ENCODE measurements at places on chromosomes 5 and 9.

DNA sequence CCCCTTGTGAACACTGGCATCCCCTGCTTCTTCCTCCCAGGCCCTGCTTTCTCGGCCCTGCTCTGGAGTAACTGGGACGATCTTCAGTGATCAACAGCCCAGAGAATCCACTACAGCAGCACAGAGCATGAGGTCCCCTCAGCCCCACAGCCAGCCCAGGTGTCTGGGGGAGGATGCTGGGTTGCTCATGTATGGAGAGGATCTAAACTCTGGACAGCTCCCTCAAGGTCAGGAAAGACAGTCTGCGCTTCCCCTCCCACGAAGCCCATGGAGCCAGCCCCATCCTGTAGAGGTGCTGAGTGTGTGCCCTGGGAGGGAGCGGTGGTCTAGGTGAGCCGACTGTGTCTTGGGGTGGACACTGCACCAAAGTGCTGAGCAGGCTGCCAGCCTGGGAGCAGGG, 190.2 kb downstream of the GABBR2 start:
- H3K36me3 ChIP-seq, result no peaks in the 10 kb centered on the region
- DNase-seq, result no peak
- no peak overlapping the region for H3K4me3 ChIP-seq

GRCh38 chr9:107546859-107547258, 57.3 kb upstream of the KLF4 start:
- H3K27me3 ChIP-seq, result no peaks in the 10 kb centered on the region
- peaks cover 13% of the 10 kb centered on the region for H3K4me1 ChIP-seq
- H3K27ac ChIP-seq, result no peak overlapping the region
- H3K36me3 ChIP-seq, result no peaks in the 10 kb centered on the region
- no peak overlapping the region for H3K4me3 ChIP-seq

GRCh38 chr5:10140195-10140973, 109.3 kb downstream of the ATPSCKMT start:
- H3K4me3 ChIP-seq, result no peak overlapping the region
- no peaks in the 10 kb centered on the region for H3K27me3 ChIP-seq
- H3K36me3 ChIP-seq, result no peaks in the 10 kb centered on the region
- no peaks in the 10 kb centered on the region for H3K4me1 ChIP-seq
- no peak overlapping the region for H3K27ac ChIP-seq

GRCh38 chr9:89621676-89622075, 16.9 kb downstream of the GADD45G start:
- no peak overlapping the region for H3K27ac ChIP-seq
- H3K4me1 ChIP-seq, result no peaks in the 10 kb centered on the region
- no peak for DNase-seq
- no peak overlapping the region for H3K4me3 ChIP-seq
- H3K27me3 ChIP-seq, result no peaks in the 10 kb centered on the region

DNA sequence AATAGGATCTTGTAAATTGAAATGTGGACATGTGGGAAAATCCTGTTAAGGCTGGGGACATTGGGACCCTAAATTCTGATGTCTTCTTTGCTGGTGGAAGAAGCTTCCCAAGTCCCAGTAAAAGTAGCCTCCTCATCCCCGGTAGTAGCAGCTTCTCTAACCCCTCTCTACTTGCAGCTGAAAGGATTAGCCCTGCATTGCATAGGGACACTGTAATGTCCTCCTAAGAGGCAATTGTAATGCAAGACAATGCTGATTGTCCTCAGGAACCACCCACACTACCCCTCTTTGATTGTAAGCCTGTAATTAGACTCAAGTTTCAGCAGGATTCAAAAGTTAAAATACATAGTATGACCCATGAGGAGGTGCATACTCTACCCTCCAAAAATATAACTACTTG, 1938.4 kb upstream of the C9orf72 start:
- no peaks in the 10 kb centered on the region for H3K36me3 ChIP-seq
- H3K4me3 ChIP-seq, result no peak overlapping the region
- DNase-seq, result no peak
- no peaks in the 10 kb centered on the region for H3K4me1 ChIP-seq
- H3K27me3 ChIP-seq, result no peaks in the 10 kb centered on the region
- H3K27ac ChIP-seq, result no peak overlapping the region

GRCh38 chr5:107937204-107937603, 266.5 kb upstream of the EFNA5 start:
- H3K36me3 ChIP-seq, result no peaks in the 10 kb centered on the region
- no peaks in the 10 kb centered on the region for H3K4me1 ChIP-seq
- no peaks in the 10 kb centered on the region for H3K27me3 ChIP-seq
- no peak overlapping the region for H3K4me3 ChIP-seq

DNA sequence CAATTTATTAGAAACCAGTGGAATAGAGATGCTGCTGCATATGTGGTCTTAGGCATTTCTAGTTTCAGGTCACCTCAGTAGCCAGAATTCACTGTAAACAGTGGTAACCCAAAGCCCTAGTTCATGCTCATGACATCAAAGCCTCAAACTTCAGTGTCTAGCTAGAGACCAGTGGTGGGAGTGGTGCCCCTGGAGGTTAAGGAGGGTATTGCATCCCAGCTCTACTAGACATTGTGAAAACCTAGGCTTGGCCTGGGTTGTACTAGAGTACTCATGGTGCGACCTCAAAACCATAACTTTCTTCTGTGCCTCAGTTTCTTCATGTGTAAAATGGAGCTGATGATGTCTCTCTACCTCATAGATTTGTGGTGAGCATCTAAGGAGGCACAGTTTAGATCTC, 18.8 kb downstream of the COL5A1 start:
- no peak for DNase-seq
- no peaks in the 10 kb centered on the region for H3K27me3 ChIP-seq
- H3K4me3 ChIP-seq, result no peak overlapping the region

- DNase-seq, result no peak
- H3K36me3 ChIP-seq, result no peaks in the 10 kb centered on the region
- no peaks in the 10 kb centered on the region for H3K4me1 ChIP-seq
- no peak overlapping the region for H3K4me3 ChIP-seq
- no peak overlapping the region for H3K27ac ChIP-seq
- no peaks in the 10 kb centered on the region for H3K27me3 ChIP-seq
These were observed 1626.7 kb upstream of the ACO1 start for GRCh38 chr9:30757723-30758122.

DNA sequence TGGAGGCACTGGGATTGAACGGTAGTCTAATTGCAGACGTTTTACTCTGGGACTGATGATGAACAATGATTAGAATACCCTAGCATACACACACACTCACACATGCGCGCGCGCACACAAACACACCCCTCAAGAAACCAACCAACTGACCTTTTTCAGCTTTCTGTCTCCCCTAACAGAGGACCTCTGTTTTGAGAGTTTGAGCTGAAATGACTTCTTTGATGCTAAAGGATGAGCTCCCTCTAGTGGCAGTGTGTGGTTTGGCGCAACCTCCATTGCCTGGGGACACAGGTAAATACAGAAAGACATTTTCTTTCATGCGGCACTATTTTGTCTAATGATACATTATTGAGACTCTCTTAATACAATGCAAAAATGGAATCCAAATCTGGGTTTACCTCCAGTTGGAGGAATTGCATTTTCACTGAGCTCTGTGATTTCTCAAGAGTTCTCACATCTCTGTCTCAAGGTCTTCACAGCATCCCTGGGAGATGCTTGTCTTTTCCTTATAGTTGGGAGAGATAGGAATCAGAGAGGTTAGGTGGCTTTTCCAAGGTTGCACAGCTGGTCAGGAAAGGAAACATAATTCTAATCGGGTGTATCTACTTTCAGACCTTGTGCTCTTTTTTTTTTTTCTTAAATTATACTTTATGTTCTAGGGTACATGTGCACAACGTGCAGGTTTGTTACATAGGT, 187.5 kb downstream of the TMEM38B start:
- no peaks in the 10 kb centered on the region for H3K27me3 ChIP-seq
- H3K27ac ChIP-seq, result no peak overlapping the region
- H3K4me3 ChIP-seq, result no peak overlapping the region
- H3K36me3 ChIP-seq, result no peaks in the 10 kb centered on the region
- H3K4me1 ChIP-seq, result no peaks in the 10 kb centered on the region
- peak; percentile 50 for DNase-seq

DNA sequence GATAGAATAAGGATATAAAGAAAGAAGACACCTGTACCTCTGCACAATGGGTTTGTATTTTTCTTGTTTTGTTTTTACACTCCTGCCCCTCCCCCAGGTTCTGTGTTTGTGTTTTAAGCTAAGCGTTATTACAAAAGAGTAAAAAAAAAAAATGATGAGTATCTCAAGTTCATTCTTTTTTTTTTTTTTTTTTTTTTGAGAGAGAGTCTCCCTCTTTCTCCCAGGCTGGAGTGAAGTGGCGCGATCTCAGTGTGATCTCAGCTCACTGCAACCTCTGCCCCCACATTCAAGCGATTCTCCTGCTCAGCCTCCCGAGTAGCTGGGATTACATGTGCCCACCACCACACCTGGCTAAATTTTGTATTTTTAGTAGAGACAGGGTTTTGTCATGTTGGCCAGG, 29.4 kb upstream of the RAI14 start:
- DNase-seq, result no peak
- H3K27ac ChIP-seq, result no peak overlapping the region
- H3K4me3 ChIP-seq, result no peak overlapping the region
- peaks cover 3% of the 10 kb centered on the region for H3K4me1 ChIP-seq
- no peaks in the 10 kb centered on the region for H3K36me3 ChIP-seq

DNA sequence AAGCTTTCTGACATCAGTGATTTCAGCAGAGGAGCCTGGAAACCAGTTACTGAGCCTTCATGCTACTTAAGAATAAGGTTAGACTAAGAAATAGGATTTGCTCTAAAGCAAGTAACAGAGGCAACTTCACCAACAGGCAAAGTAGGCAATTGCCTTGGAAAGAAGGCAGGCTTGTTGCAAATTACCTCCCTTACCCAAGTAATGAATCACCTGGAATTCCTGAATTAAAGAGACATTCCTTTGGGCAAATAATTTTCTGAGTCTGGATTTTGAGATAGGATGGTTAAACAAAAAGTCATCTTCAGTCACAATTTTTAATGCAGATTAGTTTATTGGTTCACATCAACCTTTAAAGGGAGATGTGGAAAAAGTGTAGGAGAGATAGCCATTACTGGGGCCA, 92.8 kb downstream of the ITGA1 start:
- H3K36me3 ChIP-seq, result no peaks in the 10 kb centered on the region
- no peaks in the 10 kb centered on the region for H3K27me3 ChIP-seq
- no peaks in the 10 kb centered on the region for H3K4me1 ChIP-seq

- no peak overlapping the region for H3K27ac ChIP-seq
- peaks cover 5% of the 10 kb centered on the region for H3K27me3 ChIP-seq
- no peak overlapping the region for H3K4me3 ChIP-seq
- DNase-seq, result no peak
- no peaks in the 10 kb centered on the region for H3K36me3 ChIP-seq
These were observed 28.2 kb downstream of the RGS7BP start for GRCh38 chr5:64534033-64534432.

DNA sequence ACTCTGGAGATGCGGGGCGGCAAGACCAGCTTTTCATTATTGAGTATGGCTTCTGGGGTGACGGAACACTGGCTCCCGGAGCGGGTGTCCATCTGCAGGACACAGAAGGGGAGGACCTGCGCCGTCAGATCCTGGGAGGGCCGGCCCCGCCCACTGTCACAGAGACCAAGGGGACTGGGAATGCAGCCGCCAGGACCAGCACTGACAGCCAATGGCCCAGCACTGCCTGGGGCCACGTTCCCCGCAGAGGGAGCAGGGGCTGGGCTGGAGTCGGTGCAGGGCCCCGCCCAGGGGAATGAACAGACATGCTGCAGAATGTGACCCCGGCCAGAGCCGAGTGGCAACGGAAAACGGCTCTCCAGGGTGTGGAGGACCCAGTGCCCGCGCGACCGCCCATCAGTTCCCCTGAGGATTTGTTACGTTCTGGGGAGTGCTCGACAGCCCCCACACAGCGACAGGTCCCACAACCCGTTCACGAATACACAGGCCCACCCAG, at the start of gene ZDHHC11:
Gene ZDHHC11, minus strand, starts transcription at position 476 of the 496 bp plus-strand sequence. Its CDS starts 384 bp downstream, at position 92.
- H3K4me3 ChIP-seq, result no peak within 1 kb of the TSS
- no peaks in the 10 kb centered on the region for H3K36me3 ChIP-seq
- no peaks in the 10 kb centered on the region for H3K27me3 ChIP-seq
- H3K4me1 ChIP-seq, result no peaks in the 10 kb centered on the region

DNA sequence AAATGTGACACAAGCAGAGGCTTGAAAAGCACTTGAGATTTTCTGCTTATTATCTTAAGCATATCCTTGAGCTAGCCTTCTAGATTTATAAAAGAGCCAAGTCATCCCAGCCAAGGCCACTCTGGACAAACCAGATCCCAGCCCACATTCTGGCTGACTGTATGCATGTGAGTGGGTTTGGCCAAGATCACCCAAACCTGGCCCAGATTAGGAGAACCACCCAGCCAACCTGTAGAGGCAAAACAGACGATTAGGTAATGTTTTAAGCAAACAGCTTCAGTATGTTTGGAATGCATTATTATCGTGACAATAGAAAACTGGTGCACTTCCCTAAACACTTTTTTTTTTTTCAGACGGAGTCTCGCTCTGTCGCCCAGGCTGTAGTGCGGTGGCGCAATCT, 151.9 kb downstream of the SPATA31D1 start:
- peak; percentile 47 for DNase-seq
- no peaks in the 10 kb centered on the region for H3K36me3 ChIP-seq
- no peak overlapping the region for H3K4me3 ChIP-seq
- H3K4me1 ChIP-seq, result no peaks in the 10 kb centered on the region
- no peak overlapping the region for H3K27ac ChIP-seq

GRCh38 chr5:143134900-143135299, 268.6 kb downstream of the NR3C1 start:
- no peaks in the 10 kb centered on the region for H3K4me1 ChIP-seq
- H3K36me3 ChIP-seq, result no peaks in the 10 kb centered on the region
- no peaks in the 10 kb centered on the region for H3K27me3 ChIP-seq
- no peak overlapping the region for H3K27ac ChIP-seq
- no peak for DNase-seq
- H3K4me3 ChIP-seq, result no peak overlapping the region

DNA sequence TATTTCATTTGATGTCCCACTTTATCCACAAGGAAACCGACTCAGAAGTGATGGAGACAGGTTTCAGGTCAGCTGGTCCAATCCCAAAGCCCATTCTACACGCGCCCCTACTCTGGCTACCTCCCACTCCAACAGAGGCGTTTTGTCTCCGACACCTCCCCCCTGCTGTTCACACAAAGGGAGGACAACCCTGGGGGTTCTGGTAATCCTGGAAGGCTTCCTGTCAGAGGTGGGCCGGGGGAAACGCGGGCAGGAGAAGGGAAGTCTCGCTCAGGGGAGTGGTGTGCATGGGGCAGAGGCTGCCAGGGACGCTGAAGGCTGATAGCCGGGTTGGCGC, 39.7 kb upstream of the GABRP start:
- DNase-seq, result no peak
- no peak overlapping the region for H3K4me3 ChIP-seq
- H3K27me3 ChIP-seq, result no peaks in the 10 kb centered on the region
- no peak overlapping the region for H3K27ac ChIP-seq

- H3K4me1 ChIP-seq, result no peaks in the 10 kb centered on the region
- peak; percentile 96 for DNase-seq
- H3K36me3 ChIP-seq, result no peaks in the 10 kb centered on the region
- H3K4me3 ChIP-seq, result no peak overlapping the region
- H3K27me3 ChIP-seq, result no peaks in the 10 kb centered on the region
These were observed 231.3 kb downstream of the ATPSCKMT start for GRCh38 chr5:10018201-10019069.

DNA sequence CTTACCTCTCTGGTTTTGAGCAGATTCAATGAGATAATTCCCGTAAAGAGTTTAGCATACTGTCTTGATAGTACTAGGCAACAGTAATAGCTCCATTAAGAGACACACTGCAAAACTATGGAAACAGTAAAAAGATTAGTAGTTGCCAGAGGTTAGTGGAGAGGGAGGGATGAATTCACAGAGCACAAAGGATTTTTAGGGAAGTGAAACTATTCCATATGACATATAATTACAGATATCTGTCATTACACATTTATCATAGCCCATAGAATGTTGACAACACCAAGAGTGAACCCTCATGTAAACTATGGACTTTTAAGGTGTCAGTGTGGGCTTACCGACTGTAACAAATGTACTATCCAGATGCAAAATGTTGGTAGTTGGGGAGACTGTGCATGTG, 176.4 kb upstream of the PLCXD3 start:
- no peak for DNase-seq
- H3K4me1 ChIP-seq, result no peaks in the 10 kb centered on the region
- no peaks in the 10 kb centered on the region for H3K36me3 ChIP-seq
- no peak overlapping the region for H3K27ac ChIP-seq
- no peaks in the 10 kb centered on the region for H3K27me3 ChIP-seq
